ENCODE measurements at places on chromosomes 1 and 21.

GRCh38 chr1:114075546-114076242, 78.0 kb downstream of the SYT6 start:
- no peak for DNase-seq

GRCh38 chr1:55060133-55060999, 21.0 kb downstream of the PCSK9 start:
- peak; percentile 42 for DNase-seq

- no peak for DNase-seq
Measured at GRCh38 chr1:109777980-109778625, 14.4 kb upstream of the EPS8L3 start.

DNA sequence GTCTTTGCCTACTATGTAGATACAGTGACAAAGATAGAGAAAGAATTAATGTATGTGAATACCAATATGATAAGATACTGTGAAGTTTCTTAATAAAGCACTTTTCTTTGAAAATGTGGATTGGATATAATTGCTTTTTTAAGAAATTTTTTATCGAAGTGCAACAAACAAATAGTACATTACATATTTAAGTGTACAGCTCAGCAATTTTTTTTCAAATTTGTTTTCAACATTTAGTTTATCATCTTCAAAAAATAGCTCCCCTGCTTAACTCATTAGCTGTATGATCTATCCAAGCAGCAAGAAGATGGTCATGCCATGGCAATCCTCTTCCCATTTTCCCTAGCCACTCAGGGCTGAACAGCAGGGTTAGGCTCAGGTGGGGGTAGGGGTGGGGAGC, 40.5 kb downstream of the NEK7 start:
- no peak for DNase-seq

GRCh38 chr21:31624961-31625491, 34.5 kb upstream of the SOD1 start:
- no peak for DNase-seq

GRCh38 chr1:2111674-2112035, 61.4 kb downstream of the PRKCZ start:
- no peak for DNase-seq

GRCh38 chr1:16226490-16227179, 10.3 kb downstream of the CPLANE2 start:
- DNase-seq: no peak

DNA sequence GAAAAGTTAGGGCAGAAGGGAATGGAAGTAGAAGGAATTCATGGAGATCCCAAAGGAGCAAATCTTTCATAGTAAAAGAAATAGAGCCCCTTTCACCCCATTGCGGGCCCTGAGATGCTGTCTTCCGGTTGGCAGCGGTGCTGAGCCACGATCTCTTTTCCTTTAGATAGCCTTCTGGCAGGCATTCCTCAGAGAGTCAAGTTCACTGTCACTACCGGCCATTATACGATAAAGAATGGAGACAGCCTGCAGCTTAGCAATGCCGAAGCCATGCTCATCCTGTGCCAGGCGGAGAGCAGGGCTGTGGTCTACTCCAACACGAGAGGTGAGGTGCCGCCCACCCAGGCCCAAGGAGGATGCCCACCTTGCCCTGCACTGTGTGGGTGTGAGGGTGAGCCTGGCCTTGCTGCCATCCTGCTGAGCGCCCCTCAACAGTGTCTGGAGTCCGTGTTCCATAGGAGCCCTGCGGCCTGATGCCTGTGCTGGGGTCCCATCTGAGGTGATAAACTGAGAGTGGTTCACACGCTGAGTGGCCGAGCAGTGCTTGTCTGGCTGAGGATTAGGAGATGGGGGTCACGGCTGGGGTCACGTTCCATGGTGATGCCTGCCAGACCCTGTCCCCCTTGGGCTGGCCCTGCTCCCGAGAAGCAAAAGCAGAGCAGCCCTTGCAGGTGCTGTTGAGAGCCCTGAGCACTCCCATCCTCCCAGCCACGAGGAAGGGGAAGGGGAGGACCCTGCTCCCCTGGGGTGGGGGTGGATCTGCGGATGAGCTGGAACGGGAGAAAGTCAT, 20.4 kb upstream of the PWP2 start:
- no peak for DNase-seq

DNA sequence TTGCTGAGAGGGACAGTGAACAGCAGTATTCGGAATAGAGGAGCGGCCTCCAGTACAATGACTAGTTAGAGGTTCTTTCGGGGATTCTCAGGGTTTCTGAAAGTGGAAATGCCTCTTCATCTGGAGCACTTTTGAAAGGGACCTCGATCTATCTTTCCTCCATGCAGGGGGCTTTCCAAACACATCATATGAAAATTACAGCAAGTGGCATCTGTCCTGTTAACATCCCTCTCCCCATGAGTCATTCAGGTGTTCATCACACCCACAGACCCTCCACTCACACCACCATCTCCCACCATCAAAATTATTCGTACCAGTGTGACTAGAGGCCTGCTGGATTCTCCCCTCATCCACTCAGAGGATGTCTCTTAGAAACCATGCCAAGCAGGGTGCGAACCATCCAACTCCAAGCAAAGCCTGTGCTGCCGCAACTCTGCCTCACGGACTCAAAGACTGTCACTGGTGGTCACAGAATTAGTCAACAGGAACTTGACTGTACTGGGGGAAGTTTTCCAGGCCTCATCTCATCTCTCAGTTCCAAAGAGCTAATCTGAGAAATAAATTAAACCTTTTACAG, 211.1 kb downstream of the MRPL39 start:
- DNase-seq: peak; percentile 94

DNA sequence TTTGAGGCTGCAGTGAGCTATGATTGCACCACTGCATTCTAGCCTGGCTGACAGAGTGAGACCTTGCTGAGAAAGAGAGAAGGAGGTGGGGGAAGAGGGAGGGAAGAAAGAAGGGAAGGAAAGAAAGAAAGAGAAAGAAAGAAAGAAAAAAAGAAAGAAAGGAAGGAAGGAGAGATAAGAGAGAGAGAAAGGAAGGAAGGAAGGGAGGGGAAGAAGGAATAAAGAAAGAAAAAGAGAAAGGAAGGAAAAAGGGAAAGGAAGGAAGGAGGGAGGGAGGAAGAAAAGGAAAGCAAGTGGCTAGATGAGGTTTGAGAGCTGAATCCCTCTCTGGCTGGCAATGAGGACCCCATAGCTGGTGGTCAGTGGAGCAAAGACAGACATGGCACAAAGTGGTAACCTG, 20.4 kb downstream of the MT1HL1 start:
- no peak for DNase-seq

Measured in activated CD4-positive, alpha-beta T cell treated with anti-CD3 and anti-CD28 coated beads, Interleukin-10, Interleukin-2, amounts not matched to agents 100 ng/mL and 50 ng/mL, durations not matched to agents 16 hours and 8 hours (primary cell).